Esophagus muscularis mucosa (tissue), 4 donors: ENCODE measurements at places on chromosomes 4 and X. TPM values are rescaled to one million over a fixed set of nuclear protein-coding genes. Genes with fewer than 3 reads are reported as not detected.
A peak's percentile ranks its signal among the peaks of the same experiment; 100 is the strongest.

- H3K4me1 ChIP-seq: peaks cover 35% of the 10 kb centered on the region
- no peak overlapping the region for H3K27ac ChIP-seq
- no peak overlapping the region for H3K4me3 ChIP-seq
- DNase-seq: no peak
- H3K36me3 ChIP-seq: no peaks in the 10 kb centered on the region
- H3K27me3 ChIP-seq: no peaks in the 10 kb centered on the region
Observed at GRCh38 chrX:56802428-56802827, 73.4 kb downstream of the NBDY start.

- peaks cover 65% of the 10 kb centered on the region for H3K4me1 ChIP-seq
- DNase-seq: no peak
- no peaks in the 10 kb centered on the region for H3K36me3 ChIP-seq
- H3K4me3 ChIP-seq: peak overlapping the region; percentile 46
- no peak overlapping the region for H3K27ac ChIP-seq
Observed at GRCh38 chr4:13546142-13546940, 2.0 kb upstream of the NKX3-2 start.

DNA sequence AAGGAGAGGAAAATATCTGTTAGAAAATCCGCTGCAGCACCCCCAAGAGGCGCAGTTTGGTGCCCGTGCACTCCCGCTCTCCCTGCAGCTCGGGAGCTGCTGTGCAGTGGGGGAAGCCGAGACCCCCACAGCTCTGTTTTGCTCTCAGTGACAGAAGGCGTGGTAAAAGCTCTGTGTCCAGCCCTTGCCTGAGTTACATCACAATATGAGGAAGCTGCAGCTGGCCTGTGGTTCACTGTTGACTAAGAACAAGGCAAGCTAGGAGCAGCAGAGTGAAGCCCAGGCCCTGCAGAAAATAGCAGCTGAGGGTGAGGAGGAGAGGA is 88.5 kb upstream of the ADRA2C start:
- no peaks in the 10 kb centered on the region for H3K36me3 ChIP-seq
- H3K4me1 ChIP-seq: no peaks in the 10 kb centered on the region
- H3K27ac ChIP-seq: no peak overlapping the region

- H3K27me3 ChIP-seq: no peaks in the 10 kb centered on the region
- H3K36me3 ChIP-seq: no peaks in the 10 kb centered on the region
- H3K27ac ChIP-seq: no peak overlapping the region
- no peaks in the 10 kb centered on the region for H3K4me1 ChIP-seq
Observed at GRCh38 chrX:150487369-150488094, 80.9 kb upstream of the MTM1 start.

Gene SLC26A1
- not detected for total RNA-seq

Gene RBM3
- total RNA-seq: 94.0 TPM

Gene NSUN7
- total RNA-seq: 0.83 TPM

Gene CNKSR2
- 8.9 TPM for total RNA-seq

DNA sequence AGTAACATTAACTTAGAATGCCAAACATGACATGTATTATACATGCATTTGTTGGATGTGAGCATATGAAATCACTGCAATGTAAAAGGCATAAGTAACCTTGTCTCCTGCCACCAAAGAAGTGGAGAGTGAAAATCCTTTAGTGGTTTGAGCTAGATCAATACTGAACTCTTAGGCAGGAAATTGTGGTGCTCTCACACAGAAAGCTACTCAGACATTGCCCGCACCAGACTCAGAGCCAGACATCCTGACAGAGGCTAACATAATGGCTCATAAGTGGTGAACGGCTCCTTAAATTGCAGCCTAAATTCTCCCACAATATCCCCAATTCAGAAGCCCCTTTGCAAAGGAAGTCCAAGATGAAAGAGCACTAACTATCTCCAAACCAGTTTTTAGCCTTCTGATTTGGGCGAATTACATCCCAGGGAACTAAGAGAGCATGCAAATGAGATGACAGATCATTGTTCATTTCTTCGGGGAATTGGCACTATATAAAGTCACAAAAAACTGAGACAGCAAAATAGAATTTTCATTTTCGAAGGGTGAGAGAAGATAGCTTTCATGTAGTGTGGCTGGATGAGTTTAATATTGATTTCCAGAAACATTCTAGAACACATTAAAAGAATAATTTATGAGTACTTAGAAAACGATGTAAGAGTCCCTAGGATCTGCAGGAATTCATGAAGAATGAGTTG is 233.6 kb upstream of the RPS6KA3 start:
- H3K4me1 ChIP-seq: no peaks in the 10 kb centered on the region
- DNase-seq: no peak
- H3K4me3 ChIP-seq: no peak overlapping the region

DNA sequence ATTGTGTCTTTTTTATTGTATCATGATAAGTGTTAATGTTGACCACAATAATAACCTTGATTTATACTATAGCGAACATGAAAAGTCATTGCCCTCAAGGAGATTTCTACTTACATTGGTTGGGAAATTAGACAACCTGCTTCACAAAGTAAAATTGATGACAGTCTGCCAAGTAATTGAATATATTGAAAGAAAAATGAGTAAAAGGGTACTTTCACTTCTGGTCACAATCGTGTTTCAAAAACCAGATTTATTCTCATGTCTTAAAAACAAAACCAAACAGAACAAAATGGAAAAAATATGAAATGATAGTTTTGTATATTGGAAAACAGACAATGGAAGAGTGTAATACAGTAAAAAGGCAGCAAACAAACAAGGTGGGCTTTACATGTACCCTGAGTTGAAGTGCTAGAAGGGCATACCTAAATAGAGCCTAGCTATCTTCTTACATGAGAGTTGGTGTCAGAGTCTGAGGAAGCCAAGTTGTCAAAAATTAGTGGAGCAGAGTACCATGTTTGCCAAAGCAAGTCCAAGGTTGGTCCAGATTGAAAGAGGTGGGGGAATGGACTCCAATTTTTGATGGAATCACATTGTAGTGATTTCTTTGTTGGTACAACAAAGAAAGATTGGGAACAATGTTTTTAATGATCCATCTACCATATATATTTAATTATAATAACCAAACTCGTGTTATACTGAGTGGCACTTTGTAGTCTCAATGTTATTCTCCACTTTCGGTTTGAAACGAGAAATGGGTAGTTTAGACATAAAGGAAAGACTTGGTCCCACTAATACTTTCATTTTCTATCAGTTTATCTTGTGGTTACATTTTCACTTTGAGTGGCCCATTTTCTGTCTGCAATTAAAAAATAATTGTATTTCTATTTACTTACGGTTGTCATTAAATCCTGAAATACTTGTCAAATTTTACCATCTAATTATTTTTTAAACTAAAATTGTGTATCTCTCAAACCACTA is 775.6 kb downstream of the STIM2 start:
- no peaks in the 10 kb centered on the region for H3K27me3 ChIP-seq
- H3K4me3 ChIP-seq: no peak overlapping the region
- no peak overlapping the region for H3K27ac ChIP-seq
- H3K36me3 ChIP-seq: no peaks in the 10 kb centered on the region
- no peak for DNase-seq

Gene BEX5
- 2.2 TPM for total RNA-seq
